Right kidney (tissue), 9 donors: ENCODE measurements at places on chromosomes 11 and 22.

- DNase-seq = no peak
Measured at GRCh38 chr11:125070699-125071254, 7.7 kb downstream of the SLC37A2 start.

DNA sequence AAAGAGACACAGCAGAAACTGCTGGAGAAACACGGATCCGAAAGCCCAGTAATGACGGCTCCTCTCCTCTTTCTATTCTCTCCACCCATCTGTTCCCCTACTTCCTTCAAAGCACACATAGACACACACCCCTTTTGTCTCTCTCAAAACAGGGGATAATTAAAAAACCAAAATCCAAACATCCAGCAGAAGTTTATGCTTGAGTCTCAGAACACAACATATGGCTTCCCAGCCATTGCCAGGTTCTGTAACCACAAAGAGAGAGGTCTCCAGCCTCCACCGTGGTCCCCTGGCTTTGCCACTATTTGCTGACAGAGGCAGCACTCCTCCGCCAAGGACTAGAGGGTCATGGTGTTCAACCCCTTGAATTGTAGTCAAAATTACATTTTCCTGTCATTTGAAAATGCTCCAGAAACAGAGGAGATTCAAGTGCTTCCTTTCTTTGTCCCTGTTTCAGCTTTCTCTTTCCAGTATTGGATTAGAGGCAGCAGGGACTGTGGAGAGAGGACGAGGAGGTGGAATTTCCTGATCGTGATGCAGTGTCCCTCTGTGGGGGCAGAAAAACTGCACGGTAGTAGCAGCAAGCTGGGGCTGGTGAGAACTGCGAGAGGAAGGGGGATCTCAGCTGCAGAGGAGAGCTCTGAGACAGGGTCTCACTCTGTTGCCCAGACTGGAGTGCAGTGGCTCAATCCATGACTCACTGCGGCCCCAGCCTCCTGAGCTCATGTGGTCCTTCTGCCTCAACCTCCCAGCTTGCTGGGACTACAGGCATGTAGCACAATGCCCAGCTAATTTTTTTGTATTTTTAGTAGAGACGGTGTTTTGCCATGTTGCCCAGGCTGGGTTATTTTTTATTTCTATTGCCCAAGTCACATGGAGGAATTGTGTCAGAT is 60.3 kb downstream of the UBASH3B start:
- no peak for DNase-seq

GRCh38 chr11:118057251-118058145 is 19.4 kb upstream of the TMPRSS4 start:
- DNase-seq = no peak

DNA sequence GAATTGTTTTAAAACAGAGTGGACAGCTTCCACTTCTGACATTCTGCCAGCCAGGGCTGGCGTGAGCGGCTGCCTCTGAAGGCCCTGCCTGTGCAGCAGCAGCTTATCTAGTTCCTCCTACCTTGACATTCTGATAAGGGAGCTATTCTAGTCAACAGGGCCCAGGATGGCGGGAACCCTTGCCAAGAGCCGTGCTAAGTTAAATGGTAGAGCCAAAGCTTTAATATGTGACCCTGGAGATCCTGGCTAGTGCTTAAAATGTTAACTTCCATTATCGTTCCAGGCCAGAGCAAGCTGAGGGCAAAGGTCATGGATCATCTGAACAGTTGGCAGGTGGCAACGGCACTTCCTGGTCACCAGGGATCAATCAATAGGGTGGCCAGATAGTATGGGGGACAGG is 3.5 kb downstream of the KCNJ5 start:
- no peak for DNase-seq

DNA sequence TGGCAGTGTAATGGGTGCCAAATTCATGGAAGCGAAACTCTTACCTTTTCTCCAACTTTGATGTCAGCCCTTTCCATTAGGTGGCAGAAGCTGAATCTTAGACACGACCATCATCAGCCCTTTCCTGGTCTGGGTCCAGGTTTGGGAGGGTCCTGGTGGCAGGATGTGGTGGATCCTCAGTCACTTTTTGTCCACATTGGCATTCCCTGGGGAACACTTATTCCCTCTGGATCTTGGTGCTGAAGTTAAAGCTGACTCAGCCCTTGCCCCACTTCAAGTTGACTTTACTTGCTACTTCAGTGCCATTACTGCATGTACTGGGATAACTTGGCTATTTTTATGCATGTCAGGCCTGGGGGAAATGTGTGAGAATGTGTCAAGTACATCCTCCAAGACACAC is 16.6 kb upstream of the NTM start:
- no peak for DNase-seq

- DNase-seq = no peak
Measured at GRCh38 chr11:102061276-102061675, 14.0 kb downstream of the CFAP300 start.

GRCh38 chr22:48099671-48100070 is 1337.2 kb downstream of the TBC1D22A start:
- no peak for DNase-seq

DNA sequence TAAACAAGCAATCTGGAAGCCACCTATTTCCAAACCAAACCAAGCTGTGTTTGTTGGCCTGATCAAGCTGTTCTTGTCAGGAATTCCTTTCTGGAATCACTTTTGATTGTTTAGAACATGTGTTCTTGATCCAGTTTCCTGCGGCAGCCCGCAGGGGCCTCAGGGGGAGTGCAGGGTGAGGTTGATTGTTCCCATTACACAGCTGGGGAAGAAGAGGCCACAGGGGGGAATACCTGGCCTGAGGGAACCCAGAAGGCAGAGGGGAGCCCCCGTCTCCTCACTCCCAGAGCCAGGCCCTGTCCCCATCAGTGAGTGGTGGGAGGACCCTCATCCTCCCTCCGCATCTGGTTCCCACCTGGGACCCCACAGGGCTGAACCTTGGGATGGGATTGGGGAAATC is 4.2 kb downstream of the MRGPRD start:
- no peak for DNase-seq

DNA sequence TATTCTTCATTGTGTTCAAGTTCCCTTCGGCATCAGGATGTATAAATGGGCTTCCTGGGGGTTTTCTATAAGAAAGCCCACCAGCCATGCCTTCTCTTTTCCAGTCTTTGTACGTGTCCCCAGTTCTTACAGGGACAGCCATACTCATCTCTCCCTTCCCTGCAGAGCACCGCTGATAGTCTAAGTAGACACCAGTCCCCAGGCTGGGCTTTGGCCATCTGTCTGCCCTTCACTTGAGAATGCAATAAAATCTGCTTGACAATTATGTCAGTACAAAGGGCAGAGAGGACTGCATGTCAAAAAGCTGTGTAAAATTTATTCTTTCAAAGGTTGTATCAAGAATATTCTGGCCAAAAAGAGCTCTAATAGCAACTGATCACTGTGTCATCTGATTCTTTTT is 27.3 kb downstream of the NTM start:
- DNase-seq = no peak

- DNase-seq = no peak
Measured at GRCh38 chr11:94281324-94281723, 23.1 kb upstream of the IZUMO1R start.
